ENCODE measurements at places on chromosomes 6 and 20. TPM values are rescaled to one million over a fixed set of nuclear protein-coding genes. Genes with fewer than 3 reads are reported as not detected.

Gene BAG2
- total RNA-seq: 8.5 TPM

Gene CENPB
- 125 TPM for total RNA-seq

Gene CCM2L
- total RNA-seq: 0.33 TPM

Gene GTF2H4
- 23.2 TPM for total RNA-seq

Gene KCNK15
- total RNA-seq: 0.74 TPM

Gene SRMS
- not detected for total RNA-seq

Gene TOX2
- 11.2 TPM for total RNA-seq

Gene SAMD5
- 0.84 TPM for total RNA-seq

Gene GDAP1L1
- not detected for total RNA-seq

Data from A549 treated with CORT108297 at 1 μM for 4 hours (cell line).